Nucleus accumbens (tissue), 56 donors: ENCODE measurements at places on chromosomes 2 and 18.
A peak's percentile ranks its signal among the peaks of the same experiment; 100 is the strongest.

GRCh38 chr2:100529900-100530299 lies 32.9 kb upstream of the PDCL3 start:
- DNase-seq: no peak

GRCh38 chr2:54189539-54189938 lies 66.5 kb downstream of the TSPYL6 start:
- no peak for DNase-seq

DNA sequence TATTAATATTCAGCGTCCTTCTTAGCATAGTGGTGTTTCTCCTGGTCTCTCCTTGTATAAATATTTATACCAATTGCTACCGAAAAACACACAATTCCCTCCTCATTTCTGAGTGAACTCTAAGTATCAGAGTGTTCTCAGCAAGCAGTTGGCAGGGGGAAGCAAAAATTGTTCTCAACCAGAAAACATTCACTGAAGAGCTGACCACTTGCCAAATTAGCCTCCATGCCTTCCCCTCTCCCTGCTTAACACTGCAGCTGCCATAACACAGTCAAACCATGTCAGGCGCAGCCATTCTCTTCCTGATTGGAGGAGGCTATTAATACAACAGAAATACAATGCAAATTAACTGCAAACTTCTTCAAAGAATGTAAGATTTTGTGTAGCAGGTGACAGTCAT lies 105.0 kb downstream of the COL6A3 start:
- no peak for DNase-seq

DNA sequence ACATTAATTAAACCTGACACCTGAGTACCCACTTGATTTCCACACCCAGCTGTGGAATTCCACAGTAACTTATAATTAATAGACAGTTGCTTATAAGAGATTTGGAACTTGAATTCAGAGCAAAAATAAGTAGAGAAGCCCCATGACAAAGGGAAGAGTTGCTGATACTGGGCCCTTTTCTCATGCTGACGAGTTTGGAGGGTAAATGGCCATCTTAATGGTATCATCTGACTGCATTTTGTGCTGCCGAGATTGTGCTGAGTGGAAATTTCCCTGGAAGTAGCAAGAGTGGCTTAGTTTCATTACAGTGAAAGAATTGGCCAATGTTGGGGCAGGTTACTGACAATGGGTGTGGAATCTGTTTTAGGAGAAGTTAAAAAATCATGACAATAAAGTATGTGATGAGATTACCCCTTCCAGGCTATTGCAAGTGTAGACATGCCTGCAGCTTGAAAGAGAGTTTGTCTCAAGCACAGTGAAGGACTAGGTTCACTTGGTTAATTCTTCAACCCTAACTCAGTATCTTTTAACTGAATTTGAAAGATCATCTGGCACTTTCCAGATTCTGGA lies 49.9 kb downstream of the VSNL1 start:
- no peak for DNase-seq

DNA sequence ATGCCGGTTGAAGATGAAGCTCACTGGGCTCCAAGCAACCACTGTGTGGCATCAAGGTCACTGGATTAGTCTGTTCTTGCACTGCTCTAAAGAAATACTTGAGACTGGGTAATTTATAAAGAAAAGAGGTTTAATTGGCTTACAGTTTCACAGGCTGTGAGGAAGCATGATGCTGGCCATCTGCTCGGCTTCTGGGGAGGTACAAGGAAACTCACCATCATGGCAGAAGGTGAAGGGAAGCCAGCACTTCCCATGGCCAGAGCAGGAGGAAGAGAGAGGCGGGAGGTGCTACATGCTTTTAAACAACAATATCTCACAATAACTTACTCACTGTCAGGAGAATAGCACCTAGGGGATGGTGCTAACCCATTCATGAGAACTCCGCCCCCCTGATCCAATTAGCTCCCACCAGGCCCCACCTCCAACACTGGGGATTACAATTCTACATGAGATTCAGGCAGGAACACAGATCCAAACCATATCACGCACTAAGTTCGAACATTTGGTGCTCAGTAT lies 109.7 kb upstream of the MGAT5 start:
- no peak for DNase-seq

- no peak for DNase-seq
Measured at GRCh38 chr2:180655842-180656454, 324.5 kb upstream of the UBE2E3 start.

DNA sequence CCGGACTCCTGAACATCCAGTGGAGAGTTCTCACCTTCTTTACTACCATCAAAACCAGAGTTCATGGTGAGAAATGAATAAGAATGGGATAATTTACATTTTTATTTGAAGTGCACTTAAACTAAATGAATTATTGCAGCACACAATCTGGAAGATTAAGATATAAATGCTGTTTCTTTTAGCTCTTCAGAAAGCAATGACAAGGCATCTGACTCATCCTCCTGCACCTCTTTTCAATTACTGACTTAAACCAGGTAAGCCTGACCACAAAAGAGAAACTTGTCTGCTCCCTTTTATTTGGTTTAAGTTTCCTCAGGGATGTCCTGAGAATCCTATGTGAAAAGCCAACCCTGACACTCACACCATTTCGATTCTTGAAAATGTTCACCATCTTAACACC lies 720 bp upstream of the DSC2 start:
- DNase-seq: no peak

GRCh38 chr2:65413106-65413505 lies 19.3 kb downstream of the SPRED2 start:
- no peak for DNase-seq

- no peak for DNase-seq
Measured at GRCh38 chr2:166418853-166419615, 43.3 kb upstream of the SCN9A start.

- DNase-seq: no peak
Measured at GRCh38 chr2:136394136-136395060, 276.4 kb upstream of the CXCR4 start.

DNA sequence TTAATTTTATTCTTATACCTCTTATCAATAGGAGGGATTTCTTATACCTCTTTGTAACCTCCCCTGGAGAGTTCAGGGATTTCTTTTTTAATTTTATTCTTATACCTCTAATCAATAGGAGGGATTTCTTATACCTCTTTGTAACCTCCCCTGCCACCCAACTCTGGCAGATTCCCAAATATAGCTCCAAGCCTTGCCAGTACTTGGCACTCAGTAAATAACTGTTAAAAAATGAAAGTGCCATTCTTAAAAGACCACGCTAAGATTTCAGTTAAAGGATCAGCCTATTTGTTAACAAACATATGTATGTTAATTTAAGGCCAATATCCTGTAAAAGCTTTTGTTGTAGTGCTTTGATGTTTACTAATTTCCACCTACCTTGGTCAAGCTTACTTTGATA lies 4.8 kb downstream of the RNF149 start:
- DNase-seq: no peak

- DNase-seq: peak; percentile 32
Measured at GRCh38 chr2:42961385-42961811, 169.0 kb upstream of the HAAO start.

GRCh38 chr18:66708646-66709045 lies 104.8 kb upstream of the CDH19 start:
- DNase-seq: no peak

GRCh38 chr2:199458806-199459285 lies 1.1 kb upstream of the SATB2 start:
- DNase-seq: no peak

DNA sequence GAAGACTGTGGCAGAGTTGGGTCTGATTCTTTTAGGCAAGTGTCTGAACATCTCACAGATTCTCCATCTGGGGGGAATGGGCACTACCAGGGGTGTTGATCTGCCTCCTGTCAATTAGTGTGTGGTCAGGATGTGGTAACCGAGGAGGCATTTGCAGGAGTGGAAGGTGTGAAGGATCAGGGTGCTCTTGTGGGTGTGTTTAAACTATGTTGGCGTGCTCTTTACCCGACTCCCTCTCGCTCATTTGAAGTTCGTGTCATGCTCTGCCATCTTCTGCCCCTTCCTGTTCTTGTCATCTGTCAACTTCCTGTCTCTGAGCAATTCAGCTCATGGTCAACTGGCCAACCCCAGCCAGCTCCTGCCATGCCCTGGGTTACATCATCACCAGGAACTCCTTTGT lies 107.9 kb downstream of the RTN4 start:
- DNase-seq: peak; percentile 33

DNA sequence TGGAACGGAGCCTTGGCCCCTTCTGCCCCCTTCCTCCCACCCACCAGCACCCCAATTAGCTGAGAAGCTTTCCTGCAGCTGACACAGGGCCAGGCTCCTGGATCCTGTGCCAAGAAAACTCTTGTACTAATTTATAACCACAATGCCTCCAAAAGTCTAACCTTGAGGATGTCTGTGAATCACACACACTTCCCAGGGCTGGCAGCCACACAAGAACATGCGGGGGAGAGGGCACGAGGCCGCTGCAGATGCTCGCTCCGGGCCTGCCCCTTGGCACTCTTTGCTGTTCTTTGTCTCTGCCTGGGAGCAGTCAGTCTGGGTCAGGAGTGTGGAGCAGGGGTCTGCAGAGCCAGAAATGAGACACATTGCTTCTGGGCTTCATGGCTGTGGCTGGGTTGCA lies 62.7 kb upstream of the KIF5C start:
- DNase-seq: peak; percentile 50

DNA sequence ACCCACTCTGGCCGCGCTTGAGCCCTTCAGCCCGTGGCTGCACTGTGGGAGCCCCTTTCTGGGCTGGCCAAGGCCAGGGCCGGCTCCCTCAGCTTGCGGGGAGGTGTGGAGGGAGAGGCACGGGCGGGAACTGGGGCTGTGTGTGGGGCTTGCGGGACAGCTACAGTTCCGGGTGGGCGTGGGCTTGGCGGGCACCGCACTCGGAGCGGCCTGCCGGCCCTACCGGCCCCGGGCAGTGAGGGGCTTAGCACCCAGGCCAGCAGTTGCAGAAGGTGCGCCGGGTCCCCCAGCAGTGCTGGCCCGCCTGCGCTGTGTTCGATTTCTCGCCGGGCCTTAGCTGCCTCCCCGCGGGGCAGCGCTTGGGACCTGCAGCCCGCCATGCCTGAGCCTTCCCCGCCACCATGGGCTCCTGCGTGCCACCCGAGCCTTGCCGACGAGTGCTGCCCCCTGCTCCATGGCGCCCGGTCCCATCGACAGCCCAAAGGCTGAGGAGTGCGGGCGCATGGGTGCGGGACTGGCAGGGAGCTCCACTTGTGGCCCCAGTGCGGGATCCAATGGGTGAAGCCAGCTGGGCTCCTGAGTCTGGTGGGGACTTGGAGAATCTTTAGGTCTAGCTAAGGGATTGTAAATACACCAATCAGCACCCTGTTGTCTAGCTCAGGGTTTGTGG lies 173.7 kb upstream of the FIGN start:
- no peak for DNase-seq

- no peak for DNase-seq
Measured at GRCh38 chr2:160737247-160737646, 243.6 kb upstream of the RBMS1 start.

- no peak for DNase-seq
Measured at GRCh38 chr2:223829128-223829527, 8.3 kb downstream of the AP1S3 start.

GRCh38 chr2:200703127-200703925 lies 108.4 kb upstream of the BZW1 start:
- no peak for DNase-seq

DNA sequence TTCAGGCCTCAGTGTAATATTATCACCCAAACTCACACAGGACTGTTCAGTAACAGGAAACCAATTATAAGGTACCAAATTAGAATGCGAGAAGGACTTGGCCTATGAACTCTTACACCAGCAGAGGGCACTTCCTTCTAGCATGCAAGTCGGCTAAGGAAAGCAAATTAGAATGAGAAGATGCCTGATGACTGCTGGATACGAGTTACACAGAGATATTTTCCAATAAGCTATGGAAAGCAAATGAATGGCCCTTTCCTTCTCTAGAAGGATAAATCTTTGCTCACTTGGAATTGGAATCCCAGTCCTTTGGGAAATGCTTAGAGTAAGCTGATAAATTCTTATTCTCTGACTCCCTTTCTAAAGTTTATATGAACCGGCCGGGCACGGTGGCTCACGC lies 109.8 kb downstream of the AP1S3 start:
- DNase-seq: no peak

GRCh38 chr2:173860566-173860965 lies 104.6 kb downstream of the SP3 start:
- no peak for DNase-seq

GRCh38 chr18:23401400-23402347 lies 51.4 kb upstream of the RIOK3 start:
- DNase-seq: no peak

DNA sequence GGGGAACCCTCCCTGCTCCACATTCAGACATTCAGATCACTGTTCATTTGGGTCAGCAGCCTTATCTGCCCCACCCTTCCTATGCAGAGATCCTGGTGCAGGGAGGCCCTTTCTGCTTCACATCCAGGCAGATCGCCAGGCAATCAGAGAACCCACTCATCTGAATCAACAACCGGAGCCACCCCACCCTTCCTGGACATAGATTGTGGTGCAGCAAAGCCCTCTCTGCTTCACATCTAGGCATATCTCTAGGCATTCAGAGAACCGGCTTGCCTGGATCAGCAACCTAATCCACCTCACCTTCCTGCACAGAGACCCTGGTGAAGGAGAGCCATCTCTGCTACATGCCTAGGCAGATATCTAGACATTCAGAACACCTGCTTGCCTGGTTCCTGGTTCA lies 184.5 kb upstream of the CNTNAP5 start:
- DNase-seq: no peak

DNA sequence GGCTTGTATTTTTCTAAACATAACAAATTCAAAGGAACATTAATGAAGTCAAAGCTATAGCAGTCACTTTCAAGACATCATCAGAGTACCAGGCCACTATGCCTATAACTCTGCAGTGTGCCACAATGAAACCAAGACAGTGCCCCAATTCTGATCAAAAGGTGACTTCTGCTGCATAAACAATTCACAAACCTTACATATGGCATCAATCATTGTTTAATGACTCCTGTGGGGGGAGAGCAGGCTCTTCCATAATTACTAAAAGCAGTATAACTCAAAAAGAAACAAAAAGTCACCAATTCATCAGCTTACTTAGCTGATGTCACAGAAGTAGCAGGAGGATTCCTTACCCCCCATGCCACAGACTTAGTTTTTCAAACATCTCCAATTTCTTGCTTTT lies 15.5 kb downstream of the LPIN2 start:
- no peak for DNase-seq

GRCh38 chr2:57776916-57777315 lies 269.7 kb upstream of the VRK2 start:
- DNase-seq: no peak

DNA sequence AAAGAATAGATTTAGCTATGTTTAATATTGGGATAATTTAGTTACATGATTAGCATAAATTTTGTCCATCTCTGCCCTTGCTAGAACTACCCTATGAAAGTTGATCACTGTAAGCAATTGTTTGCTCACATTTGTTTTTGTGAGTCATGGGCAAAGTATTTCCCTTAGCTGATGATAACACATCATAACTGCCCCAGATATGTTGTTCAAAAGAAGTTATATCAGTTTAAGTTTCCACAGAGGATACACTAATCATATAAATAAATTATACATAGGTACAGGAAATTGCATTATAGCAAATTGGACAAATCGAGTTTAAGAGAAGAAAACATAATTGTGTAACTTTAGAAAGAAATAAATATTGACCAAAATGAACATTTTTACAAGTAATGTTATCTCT lies 223.2 kb upstream of the PIK3C3 start:
- DNase-seq: no peak
